ENCODE measurements at places on chromosomes 1 and 21.

- DNase-seq: no peak
Measured at GRCh38 chr1:168163670-168164069, 15.1 kb upstream of the TIPRL start.

- DNase-seq: no peak
Measured at GRCh38 chr1:158140764-158141192, 39.9 kb upstream of the CD1D start.

DNA sequence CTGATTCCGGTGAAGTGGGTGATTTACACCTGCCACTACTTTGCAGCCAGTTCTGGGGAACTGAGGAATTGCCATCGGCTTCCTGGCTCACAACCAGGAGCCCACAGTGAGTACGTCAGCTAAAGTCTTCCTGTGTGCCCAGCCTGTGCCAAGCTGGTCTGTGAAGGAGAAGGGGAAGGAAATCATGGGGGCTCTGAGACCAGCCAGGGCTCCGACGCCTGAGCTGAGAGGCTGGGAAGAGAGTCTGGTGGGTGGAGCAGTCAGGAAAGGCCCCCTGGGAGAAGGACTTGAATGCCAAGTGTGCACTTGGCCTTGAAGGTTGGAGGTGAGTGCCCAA lies 1.2 kb downstream of the LURAP1 start:
- DNase-seq: no peak

DNA sequence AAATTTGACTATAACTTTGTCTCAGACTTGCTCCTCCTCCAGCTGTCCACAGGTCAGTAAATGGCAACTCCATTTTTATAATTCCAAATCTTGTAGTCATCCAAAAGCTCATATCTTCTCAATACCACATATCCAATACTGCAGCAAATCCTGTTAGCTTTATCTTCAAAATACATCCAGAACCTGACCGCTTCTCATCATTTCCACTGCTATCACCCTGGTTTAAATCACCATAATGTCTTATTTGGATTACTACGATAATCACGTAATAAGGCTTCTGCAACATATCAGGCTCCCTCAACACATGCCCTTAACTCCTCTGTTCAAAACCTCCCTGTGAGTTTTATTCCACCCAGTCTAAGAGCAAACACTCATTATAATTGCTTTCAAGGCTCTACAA lies 34.5 kb downstream of the ERO1B start:
- DNase-seq: no peak

GRCh38 chr1:207218512-207219362 lies 102.7 kb upstream of the CD55 start:
- DNase-seq: no peak

Measured in activated B cell treated with CpG ODN at 0.5 μM for 24 hours (primary cell).